ENCODE measurements at places on chromosomes 11 and 22.

DNA sequence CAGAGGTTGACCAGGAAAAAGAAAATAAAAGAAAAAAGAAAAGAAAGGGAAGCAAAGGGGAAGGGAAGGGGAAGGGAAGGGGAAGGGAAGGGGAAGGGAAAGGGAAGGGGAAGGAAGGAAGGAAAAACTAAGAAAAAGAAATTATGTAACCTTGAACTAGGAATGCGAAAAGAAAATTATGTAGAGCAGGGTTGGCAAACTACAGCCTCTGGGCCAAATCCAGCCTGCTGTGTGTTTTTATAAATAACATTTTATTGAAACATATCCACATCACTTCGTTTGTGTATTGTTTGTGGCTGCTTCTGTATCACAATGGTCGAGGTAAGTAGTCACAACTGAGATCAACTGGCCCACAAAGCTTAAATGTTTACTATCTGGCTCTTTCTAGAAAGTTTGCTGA is 56.7 kb downstream of the CLPB start:
- no peak for DNase-seq

DNA sequence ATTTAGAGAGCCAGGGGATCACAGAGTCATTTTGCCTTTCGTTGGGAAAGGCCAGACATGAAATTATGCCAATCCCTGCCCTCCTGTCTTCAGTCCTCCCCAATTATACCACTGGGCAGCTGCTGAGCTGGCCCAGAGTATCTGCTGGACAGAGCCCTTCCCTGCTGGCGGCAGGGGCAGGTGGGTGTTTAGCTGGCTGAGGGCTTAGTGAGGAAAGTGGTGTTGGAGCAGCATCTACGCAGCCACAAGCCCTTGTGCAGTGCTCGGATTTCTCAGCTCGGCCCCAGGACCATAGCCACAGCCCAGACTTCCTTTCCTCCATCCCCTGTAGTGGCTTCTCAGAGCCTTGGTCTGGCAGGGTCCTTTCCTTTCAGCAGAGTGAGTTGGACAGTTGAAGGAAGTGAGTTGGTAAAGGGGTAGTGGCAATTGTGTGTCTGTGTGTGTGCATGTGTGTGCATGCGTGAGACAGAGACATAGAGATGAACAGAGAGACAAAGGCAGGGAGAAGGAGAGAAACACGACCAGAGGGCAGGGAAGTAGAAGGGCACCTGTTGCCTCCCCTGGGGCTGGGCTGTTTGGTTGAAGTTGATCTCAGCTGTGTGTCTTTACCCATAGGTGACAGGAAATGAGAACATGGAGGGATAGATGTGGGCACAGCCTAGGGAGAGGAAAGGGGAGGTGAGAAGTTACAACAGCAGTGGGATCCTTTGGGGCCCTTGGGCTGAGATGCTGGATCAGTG is 66.2 kb downstream of the GRIK4 start:
- DNase-seq: no peak

- no peak for DNase-seq
Observed at GRCh38 chr11:65468874-65469333, 29.9 kb upstream of the MALAT1 start.

DNA sequence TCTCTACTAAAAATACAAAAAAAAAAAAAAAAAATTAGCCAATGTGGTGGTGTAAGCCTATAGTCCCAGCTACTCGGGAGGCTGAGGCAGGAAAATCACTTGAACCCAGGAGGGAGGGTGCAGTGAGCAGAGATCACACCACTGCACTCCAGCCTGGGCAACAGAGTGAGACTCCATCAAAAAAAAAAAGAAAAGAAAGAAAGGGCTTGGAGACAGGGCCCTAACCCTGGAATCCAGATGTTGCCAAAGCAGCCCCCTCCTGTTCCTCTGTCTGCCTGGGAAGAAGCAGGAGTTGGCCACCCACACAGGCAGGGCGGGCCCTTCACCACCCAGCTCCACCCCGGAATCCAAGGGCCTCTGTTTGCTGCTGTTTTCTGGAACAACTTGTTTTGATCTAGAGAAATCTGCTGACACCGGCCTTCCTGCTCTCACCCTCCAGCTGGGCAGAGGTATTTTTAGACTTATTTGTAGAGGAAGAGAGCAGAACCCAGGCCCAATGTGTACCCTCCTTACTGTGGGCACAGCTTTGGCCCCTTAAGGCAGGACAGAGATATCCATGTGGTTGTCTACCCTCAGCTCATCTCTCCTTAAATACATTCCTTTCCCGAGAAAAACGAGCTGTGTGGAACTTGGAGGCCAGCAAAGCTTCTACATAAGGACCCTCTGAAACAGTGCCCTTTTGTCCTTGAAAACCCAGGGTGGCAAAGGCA is 2.7 kb upstream of the NEAT1 start:
- peak; percentile 69 for DNase-seq

DNA sequence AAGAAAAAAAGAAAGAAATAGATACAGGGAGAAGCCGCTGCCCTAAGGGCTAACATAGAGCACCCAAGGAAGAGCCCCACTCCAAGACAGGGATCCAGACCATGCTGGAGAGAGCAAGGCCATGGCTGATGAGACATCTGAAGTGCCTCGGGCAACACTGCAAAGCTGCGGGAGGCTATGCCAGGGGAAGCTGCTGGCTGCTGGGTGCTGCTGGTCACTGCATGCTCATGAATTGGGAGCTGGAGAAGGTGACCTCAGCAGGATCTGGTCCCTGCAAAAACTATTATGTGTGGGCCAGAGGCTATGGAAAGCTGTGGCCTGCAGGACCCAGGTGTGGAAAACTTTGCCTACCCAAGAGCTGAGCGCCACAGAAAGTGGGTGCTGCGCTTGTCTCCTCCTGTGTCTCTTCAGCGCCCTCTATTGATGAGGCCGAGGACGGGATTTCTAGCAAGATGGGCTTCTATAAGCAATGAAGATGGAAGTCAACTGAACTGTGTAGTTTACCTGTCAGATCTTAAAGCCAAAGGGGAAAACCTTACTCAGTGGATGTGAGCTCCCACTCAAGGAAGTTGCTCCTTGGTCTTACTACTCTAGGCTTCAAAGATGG is 17.3 kb upstream of the SLC29A2 start:
- peak; percentile 63 for DNase-seq

Data from activated CD4-positive, CD25-positive, alpha-beta regulatory T cell treated with anti-CD3 and anti-CD28 coated beads, Interleukin-2, amount 50 U/mL, for 72 hours (primary cell).